ENCODE measurements at places on chromosomes 16 and 17.

GRCh38 chr16:73434621-73435020 is 386.7 kb upstream of the ZFHX3 start:
- DNase-seq, result no peak

DNA sequence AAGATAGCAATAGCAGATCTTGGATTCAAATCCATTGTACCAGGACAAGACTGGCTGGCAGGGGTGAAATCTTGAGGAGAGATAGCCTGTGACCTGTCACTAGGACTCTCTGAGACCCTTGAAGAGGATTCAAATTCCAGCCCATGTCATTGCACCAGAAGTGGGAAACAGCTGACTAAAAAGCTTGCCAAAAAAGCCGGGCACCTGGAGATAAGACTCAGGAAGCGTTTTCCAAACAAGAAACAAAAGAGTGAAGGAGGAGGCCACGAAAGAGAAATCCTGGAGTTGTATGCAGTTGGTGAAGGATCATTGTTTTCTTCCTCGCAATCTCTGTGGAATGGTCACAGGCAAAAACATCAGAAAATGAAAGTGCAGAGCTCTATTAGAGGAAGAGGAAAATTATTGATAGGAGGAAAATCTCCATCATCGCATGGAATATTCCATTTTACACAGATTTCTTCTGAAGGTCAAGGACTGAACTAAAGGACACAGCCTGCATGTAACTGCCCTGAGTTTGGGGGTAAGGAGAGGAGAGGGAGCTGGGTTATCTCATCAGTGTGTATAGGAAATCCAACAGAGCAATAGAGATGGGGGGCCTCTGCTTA is 9.0 kb upstream of the WSB1 start:
- no peak for DNase-seq

GRCh38 chr17:48578616-48579470 is 693 bp upstream of the HOXB4 start:
- DNase-seq, result no peak

- DNase-seq, result no peak
Measured at GRCh38 chr16:21338537-21339268, 60.6 kb upstream of the CRYM start.

GRCh38 chr17:60138769-60139437 is 10.9 kb upstream of the CA4 start:
- DNase-seq, result no peak

DNA sequence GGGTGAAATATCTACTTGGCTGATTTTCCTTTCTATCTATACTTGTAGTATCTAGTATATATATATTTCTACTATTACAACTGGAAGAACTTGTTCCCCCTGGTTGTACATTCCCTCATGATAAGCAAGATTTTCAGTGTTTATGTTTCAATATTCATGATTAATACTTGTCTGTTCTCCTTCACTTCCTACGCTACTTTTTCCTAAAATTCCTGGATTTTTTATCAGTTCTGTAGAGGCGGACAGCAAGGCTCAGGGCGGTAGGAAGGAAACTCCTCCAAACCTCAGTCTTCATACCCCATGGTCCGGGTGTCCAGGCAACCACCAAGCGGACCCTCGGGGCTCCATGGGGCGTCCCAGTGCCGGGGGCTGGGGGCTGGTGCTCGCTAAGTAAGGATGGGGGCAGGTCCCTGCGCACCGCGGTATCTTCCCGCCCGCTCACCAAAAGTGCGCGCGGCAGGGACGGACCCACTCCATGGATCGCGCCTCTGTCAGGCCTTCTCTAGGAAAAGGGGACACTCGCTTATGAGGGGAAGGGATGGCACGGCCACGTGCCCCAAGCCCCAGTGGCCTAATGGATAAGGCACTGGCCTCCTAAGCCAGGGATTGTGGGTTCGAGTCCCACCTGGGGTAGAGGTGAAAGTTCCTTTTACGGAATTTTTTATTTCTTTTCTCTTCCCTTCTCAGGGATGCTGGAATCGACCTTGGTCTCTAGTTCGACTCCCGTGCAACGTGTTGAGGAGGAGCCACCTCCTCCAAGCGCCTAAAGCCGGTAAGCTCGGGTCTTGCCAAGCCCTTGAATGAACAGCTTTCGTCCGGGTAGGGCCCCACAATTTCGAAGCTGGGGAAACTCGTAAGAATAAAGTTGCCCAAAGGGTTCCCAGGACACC is 13.2 kb downstream of the ATP5PD start:
- DNase-seq, result peak; percentile 96

GRCh38 chr17:44979426-44979995 is 11.4 kb upstream of the C1QL1 start:
- DNase-seq, result no peak

DNA sequence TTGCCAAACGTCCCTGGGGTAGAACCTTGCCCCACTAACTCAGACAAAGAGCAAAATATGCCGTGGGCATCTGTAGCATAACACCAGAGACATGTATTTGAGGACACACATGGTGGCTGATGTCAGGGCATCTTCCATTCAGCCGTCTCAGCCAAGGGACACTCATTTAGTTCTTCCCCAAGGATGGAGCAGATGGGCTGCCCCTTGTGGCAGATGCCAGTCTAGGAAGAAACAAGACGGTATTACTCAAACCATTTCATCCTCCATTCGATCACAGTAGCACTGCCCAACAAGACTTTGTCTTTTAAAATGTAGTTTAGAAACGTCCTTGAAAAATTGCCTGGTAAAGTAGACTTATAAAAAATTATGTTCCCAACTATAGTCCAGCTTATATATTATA is 937.6 kb upstream of the EEF2KMT start:
- DNase-seq, result no peak

DNA sequence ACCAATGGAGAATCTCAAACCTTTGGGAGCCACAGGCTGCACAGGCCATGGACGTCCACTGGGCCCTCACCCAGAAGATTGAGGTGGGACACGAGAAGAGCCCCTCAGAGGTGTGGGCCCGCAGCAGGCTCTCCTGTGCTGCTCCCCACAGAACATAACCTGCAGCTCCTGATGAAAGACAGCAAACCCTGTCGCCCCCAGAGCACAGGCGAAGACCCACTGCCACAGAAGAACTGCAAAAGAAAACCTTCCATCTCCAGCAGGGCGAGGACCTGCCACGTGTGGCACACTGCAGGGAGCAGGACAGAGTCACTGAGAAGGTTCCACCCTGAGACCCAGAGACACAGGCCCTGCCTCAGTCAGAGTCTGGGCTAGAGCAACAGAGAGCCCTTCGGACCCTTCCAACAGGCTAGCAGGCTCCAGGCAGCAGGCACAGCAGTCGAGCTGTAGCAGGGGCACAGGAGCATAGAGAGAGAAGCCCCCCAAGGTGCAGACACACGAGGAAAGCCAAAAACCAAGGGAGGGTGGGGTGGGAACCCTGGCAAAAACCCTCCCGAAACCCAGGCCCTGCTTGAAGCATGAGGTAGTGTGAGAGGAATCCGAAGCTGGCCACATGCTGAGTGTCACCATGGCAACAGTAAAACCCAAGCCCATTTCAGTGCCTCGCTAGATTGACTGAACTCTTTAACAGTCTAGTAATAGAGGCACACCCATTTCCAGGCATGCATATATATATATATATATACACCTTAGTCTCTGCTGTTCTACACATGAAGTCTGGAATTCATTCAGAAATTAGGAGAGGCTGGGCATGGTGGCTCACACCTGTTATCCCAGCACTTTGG is 60.0 kb upstream of the CHMP6 start:
- DNase-seq, result no peak

DNA sequence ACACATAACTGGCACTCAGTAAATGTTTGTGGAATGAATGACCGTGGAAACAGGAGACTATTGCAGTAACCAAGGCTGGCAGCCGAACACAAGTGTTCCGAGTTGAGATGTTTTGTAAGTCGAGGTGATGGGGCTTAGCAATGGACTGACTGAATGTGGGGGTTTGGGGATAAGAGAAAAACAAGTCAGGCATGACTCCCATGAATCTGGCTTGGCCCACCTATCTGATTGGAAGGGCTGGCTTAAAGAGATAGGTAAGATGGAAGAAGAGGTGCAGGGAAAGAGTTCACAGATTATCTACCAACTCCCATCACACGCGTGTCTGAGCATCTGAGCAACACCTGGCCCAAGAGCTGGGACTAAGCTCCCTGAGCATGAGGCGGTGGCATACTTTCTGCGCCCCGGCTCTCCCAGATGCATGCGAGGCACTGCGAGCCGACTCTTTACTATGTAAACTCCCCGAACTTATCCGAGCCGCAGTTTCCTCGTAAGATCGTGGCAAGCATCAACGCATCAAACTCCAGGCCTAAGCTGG is 539 bp downstream of the IFT20 start:
- no peak for DNase-seq

DNA sequence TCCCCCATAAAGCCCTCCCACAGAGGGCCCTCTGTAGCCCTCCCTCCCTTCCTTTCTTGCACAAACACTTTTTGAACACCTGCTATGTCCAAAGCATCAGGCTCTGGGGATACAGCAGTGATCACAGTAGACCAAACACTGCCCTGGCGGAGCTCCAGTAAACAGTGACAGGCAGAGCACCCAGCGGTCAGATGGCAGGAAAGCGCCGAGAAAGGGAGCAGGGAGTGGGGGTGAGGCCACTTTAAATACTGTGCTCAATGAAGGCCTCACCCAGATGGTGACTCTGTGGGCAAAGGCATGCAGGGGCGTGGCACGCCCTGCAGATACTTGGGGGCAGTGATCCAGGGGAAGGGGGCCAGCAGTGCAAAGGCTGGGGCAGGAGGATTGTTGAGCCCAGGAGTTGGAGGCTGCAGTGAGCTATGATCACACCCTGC is 7.6 kb downstream of the PRR29 start:
- peak; percentile 56 for DNase-seq

DNA sequence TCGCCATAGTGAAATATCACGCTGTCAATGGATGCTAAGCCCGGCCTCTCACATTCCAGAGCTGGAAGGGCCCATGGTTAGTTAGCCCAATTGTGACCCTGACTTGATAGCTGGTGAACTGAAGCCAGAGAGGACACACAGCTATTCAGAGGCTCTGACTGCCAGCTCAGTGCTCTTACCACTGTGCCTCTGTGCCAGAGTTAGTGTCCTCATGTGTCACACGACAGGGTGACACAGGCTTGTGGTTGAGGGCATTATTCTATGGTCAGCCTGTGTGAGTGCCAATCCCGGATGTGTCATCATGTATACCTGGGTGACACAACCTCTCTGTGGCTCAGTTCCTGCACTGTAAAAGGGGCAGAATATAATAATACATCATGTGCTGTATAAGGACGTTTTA is 2.5 kb upstream of the MT1X start:
- no peak for DNase-seq

DNA sequence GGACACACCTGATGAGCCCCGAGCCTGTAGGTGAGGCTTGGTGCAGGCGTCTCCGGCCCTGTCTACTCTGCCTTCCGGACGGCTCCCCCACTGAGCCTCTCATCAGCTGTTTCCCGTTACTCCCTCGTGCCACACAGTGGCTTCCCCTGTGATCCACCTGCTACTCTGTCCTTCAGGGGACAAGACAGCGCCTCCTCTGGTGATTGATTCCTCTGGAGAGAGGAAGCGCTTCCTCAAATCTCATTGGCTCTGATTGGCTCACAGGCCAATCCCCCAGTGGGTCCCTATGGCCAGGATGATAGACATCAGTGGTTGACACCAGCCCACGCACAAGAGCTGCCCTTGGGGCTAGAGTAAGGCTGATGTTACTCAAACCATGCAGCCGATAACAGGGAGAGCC is 24.0 kb downstream of the RNF213 start:
- no peak for DNase-seq

DNA sequence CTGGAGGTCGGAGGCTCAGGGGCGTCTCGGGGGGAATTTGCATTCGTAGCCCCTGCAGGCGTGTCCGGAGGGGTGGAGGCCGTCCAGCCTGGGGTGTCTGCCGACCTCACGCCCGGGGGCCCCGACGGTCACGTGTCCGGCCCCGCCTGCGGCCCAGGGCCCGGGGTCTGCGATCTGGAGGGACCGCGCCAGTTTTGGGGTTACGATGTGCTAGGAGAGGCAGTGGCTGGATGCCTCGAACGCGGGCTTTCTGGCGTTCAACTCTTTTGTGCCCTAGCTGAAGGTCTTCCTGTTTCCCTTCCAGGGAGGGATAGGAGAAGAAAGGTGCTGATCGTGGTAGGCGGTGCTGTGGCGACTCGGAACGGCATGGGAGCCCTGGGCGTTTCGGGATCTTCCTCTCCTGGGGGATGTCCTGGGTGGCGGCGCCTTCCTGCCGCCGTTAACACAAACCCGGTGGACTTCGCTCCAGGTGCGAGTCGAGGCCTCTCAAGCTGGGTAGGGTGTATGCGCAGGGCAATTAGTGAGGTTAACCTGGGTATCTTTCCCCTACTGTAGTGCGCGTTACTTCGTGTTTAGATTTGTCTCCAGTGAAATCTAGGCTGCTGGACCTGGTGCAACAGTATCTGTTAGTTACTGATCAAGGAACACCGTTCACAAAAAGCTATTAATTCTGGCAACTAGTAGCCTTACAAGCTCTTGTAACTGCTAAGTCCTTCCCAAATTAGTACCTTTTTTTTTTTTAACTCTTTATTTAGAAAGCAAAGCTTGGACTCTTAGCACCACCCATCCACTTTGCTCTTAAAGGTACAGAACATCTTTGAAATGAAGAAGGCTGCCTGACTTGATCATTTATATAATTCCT is 1.3 kb downstream of the AKAP1 start:
- DNase-seq, result peak; percentile 69

GRCh38 chr16:82263521-82264143 is 93.6 kb upstream of the MPHOSPH6 start:
- no peak for DNase-seq

DNA sequence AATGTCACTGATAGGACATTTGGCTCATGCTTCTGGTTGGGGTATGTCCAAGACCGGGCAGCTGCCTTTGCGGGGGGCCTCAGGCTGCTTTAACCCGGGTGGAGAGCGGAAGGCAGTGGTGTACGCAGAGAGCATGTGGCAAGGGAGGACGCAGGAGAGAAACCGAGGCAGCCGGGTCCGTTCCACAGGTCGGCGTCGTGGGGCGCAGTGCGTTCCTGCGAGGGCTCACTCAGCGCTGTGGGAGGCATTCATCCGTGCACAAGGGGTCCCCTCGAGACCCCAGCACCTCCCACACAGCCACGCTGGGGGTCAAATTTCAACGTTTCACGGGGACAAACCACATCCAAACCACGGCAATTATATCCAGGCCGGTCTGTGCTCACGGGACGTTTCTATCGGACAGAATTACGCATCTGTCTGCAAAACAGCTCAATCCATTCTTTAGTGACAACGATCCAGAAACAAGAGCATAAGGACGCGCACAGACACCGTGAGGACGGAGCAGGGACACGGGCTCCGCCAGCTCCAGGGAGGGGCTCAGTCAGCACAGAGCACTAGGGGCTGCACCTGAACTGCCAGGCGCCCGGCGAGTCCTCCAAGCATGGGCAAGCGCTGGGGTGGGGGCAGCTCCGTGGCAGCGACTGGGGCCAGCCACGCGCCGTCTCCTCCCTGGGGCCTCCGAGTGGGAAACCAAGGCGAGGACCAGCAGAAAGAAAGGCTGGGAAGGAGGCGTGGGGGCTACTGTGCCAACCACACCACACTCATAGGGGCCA is 108.4 kb upstream of the METRNL start:
- DNase-seq, result peak; percentile 55

- DNase-seq, result no peak
Measured at GRCh38 chr17:28313841-28314240, 5.2 kb upstream of the TMEM97 start.

DNA sequence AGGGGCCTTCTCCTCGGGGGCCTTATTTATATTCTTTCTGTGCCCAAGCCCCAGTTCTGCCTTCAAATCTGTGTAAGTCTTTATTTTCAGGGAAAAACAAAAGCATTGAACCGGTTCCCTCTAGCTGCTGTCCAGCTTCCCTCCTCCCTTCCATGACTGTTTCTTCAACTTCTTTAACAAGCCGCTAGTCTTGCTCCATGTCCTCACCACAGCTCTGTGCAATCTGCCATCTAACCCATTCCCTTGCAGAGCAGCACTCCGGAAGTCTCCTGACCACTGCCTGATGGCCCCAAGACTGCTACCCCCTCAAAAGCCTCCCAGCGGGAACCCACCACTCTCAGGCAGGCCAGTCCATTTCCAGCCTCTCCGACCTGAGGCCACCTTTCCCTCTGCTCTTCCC is 16.9 kb downstream of the EMC8 start:
- DNase-seq, result no peak

Measured in suprapubic skin (tissue), 4 donors.